ENCODE measurements at places on chromosomes 12 and 14.

DNA sequence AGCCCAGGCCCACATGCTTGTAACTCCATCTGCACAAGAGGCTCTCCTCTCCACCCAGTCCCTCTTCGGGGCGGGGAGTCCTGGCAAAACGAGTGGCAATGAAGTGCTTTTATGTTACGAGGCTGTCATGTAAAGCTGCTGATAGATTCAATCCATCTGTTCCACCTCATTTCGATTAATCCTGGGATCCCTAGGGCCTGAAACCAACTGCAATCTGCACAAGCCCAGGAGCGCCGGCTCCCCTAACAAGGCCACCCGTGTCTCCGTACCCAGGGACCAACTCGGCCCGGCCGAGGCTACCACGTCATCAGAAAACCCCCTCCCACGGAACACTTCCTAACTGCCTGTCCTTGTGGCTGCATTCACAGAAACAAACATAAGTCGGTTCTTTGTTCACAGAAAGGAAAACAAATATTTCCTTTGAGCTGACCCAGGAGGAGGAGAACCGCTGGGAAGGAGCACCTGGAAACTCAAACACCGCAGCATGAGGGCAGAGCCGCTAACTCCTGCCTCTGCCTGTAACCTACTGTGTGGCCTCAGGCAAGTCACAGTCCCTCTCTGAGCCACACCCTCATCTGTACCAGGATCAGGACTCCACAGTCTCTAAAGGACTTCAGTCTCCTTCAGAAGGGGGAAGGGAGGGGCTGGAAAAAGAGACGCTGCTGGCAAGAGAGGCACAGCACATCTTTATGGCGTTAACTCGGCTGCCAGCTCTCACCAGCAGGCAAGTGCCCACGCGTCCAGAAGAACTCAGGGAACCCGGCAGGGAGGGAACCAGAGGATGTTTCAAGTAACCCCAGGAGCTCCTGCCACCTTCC, 47.8 kb downstream of the CCDC88C start:
- DNase-seq = peak; percentile 76

GRCh38 chr12:125015680-125016310, 22.4 kb downstream of the BRI3BP start:
- DNase-seq = peak; percentile 89

GRCh38 chr12:1825382-1826102, 5.2 kb downstream of the LRTM2 start:
- no peak for DNase-seq

GRCh38 chr12:67088401-67089118, 180.6 kb upstream of the CAND1 start:
- no peak for DNase-seq

Data from NCI-H2107 (cell line).